ENCODE measurements at places on chromosomes 1 and 21.

GRCh38 chr1:214028649-214029406 is 41.1 kb downstream of the PROX1 start:
- peak; percentile 64 for DNase-seq

DNA sequence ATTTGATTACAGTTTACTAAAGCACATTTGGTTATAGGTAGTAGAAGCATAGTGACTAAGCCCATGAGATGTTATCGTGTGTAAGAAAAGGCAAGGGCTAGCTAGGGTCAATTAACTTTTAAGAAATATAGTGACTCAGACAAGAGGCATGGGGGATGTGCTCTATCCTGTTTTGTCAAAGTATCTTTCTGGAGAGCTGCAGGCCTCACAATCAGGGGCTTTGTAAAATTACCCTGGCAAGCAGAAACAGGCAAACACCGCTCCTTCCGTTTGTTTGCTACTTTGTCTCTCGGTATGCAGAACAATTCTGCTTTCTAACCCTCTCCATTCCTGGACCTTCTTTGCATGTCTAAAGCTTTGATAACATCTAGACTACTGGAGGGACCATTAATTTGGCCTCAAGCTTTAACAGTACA is 26.1 kb upstream of the ZNF697 start:
- DNase-seq, result no peak

GRCh38 chr1:45945426-45945825 is 142.0 kb downstream of the MAST2 start:
- no peak for DNase-seq

DNA sequence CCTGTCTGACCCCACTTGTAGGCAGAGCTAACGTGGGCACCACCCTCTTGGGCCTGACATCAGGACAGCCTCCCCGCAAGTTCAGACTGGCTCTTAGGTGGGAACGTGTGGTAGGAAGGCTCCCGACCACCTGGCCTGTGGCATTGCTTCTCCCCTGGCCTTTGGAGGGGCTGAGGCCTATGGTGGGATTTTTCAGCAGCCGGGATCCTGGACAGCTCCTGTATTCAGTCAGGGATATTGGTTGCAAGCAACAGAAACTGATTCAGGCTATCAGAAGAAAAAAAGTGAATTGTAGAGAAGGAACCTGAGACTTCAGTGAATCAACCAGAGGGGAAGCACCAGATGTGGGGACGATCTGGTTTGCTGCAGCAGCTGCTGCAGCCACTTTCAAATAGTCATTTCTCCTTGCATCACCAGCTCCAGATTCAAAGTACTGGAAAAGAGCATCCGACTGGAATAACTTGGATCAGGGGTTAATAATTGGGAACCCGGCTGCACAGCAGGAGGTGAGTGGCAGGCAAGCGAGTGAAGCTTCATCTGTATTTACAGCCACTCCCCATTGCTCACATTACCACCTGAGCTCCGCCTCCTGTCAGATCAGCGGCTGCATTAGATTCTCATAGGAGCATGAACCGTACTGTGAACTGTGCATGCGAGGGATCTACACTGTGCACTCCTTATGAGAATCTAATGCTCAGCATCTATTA is 5.9 kb downstream of the RNF186 start:
- DNase-seq, result no peak

GRCh38 chr21:38524168-38525153 is 26.2 kb upstream of the ERG start:
- DNase-seq, result no peak

All from NCI-H345 (cell line).